ENCODE measurements at places on chromosomes 4 and X.

GRCh38 chrX:119685225-119686066 lies 7.5 kb downstream of the SEPTIN6 start:
- no peak for DNase-seq

DNA sequence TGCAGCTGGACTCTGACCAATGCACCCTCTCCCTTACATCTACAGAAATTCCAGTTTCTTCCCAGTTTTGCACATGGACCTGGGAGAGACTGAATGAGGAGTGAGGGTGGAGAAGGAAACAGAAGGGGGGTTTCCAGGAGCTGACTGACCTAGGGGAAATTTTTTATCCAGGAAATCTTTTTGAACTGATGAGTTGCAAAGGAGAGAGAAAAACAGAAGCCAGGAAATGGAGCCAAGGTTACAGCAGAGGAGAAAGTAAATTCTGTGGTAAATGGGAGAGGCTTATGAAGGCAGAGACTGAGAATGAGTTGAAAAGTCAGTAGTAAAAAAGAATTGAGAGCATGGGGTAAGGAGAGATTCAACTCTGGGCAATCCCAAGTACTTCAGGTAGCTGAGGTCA lies 192.8 kb downstream of the SMIM20 start:
- DNase-seq = no peak

- DNase-seq = no peak
Measured at GRCh38 chr4:78207951-78208350, 150.8 kb downstream of the FRAS1 start.

- DNase-seq = no peak
Measured at GRCh38 chr4:83489711-83490326, 4.9 kb upstream of the ABRAXAS1 start.

- DNase-seq = no peak
Measured at GRCh38 chr4:25505637-25505991, 128.6 kb downstream of the ANAPC4 start.
